ENCODE measurements at places on chromosomes 13 and 19. TPM values are rescaled to one million over a fixed set of nuclear protein-coding genes. Genes with fewer than 3 reads are reported as not detected.

DNA sequence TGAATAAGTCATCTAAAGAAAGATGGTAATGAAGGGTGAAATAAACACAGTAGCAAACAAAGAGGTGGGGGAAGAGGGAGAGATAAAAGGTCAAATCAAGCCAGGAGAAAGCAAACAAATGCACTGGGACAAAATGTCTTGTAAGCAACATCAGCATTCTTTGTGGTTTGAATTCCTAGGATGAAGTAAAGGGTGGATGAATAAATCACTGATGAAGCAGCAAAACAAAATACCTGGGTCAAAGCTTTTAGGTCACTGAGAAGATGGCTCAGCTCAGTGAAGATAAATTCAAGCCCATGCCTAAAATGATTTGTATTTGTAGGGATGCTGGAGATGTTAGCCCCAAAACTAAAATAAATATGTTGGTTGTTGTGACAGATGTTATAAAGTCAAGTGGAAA, 86.5 kb upstream of the FBXL3 start:
- no peak for DNase-seq

Gene LSM14A
- total RNA-seq, result 141 TPM

Gene ADM5
- total RNA-seq, result 11.8 TPM

- no peak for DNase-seq
Observed at GRCh38 chr19:47704656-47705055, 8.6 kb upstream of the EHD2 start.

Gene DACT3
- total RNA-seq, result 7.4 TPM

Data from neural crest cell (in vitro differentiated cells).